ENCODE measurements at places on chromosomes 3 and 15.

- no peak for DNase-seq
Observed at GRCh38 chr3:55661571-55661970, 174.5 kb upstream of the WNT5A start.

- DNase-seq, result no peak
Observed at GRCh38 chr3:188528396-188528795, 374.4 kb downstream of the LPP start.

DNA sequence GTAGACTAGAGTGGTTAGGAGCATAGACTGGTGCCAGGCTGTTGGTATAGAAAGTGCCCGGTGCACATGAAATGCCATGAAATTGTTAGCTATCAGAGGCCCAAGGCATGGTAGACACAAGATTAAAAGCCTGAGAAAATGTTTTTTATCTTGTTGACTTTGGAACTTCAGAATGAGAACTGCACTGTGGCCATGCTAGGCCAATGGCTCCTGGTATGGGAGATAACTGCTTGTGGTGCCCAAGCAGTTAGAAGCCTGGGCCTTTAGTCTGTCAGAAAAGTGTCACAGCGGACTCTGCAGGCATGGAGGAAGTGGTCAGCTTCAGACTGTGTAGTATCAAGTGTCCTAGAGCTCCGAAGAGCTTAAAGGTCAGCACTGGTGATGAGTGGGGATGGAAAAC is 11.9 kb downstream of the FYCO1 start:
- no peak for DNase-seq

- no peak for DNase-seq
Observed at GRCh38 chr3:99700631-99701268, 62.4 kb downstream of the COL8A1 start.

DNA sequence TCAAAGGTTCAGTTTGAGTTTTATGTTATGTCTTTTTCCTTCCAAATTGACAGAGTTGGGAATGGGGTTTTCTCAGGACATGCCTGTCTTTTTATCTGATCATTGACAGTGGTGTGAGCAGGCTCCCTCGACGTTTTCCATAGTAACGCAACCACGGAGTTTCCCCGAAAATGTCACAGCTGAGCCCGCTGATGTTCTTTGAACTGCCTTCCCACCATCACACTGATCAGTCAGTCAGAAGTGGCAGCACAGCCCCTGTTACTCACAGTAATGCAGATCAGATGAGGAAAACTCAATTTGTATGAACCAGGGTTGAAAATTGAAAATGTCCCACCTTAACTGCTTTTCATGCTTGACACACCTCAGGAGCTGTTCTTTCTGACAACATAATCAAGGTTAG is 210.4 kb downstream of the NECTIN3 start:
- no peak for DNase-seq

DNA sequence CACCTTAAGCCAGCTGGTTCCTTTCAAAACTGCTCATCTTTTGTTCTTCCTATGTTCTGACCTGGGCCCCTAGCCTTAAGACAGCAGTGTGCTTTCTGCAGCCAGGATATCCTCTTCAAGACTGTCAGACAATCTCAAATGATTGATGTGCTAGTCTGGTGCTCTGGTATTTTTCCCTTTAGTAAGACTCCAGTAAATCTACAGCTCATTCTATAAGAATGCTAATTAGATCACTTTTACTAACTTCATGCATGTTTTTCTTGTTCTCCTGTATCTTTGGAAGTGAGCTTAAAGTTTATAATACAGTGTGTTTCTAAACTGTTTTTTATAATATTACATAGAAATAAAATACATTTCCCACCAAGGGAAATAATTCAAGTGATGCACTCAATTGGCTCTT is 220.9 kb upstream of the NANOGP8 start:
- no peak for DNase-seq

DNA sequence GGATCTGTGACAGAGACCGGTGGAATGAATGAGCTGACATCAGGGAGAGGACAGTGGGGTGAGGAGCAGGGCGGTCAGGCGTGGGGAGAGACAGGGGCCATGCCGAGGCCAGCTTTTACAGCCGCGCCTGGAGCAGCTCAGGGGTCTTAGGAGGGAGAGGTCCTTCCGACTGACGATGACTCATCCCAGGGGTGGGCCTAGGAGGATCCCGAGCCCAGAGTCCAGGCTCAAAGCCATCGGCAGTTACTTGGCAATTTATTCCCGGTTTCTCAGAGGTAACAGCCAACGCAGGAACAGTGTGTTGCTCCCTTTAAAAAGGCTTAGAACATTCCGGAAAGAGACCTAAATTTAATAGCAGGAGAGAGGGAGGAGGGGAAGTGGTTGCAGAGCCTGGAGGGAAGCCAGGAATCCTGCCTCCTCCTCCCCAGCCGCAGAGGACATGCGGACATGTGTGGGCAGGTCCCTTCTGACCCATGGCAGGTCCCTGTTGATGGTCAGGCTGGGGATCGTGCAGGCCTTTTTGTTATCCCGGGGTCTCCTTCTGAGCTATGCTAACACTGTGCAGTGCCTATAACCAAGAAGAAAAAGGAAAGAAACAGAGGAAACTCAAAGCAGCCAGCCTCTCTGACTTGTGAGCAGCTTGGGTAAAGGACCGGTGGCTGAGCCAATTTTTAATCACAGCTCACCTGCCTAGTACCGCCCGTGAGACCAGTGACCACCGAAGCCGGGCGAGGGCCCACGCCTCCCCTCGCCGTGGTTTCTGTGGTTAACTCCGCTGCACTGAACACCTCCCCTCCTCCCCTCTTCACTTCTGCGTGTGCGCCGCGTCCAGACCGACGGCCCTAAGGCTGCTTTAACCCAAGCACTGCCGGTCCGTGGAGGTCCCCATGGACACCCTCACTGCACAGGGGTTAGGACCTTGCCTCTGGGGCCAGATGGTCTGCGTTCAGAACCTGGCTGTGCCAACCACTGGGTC is 392.4 kb upstream of the PROK2 start:
- peak; percentile 42 for DNase-seq

GRCh38 chr15:68576235-68576892 is 2.4 kb upstream of the CORO2B start:
- no peak for DNase-seq

DNA sequence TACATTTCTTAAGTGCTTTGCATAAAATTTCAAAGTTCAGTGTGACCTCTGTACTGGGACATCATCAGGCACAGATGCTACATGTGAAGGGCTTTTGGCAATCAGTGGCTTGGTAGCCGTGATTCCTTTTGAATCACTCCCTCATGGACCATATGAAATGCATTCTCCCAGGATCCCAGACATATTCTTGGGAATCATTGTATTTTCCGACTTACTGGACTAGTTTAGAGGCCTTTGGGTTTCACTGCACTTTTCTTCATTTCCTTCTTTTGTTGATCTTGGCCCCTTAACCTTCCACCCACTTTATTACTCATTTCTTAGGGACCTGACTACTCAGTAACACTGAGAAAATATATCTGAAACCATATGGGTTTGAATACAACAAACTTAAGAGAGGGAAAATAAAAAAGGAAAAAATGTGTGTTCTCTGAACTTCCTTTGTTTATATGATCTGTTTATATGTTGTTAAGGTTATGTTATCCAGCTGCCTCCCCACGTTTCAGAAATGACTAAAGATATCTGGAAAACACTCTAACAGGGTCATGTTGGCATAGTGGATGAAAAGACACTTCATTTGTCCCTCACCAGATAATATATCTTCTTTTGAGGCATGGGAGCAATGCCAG is 35.1 kb downstream of the HMG20A start:
- DNase-seq, result no peak

GRCh38 chr15:58967479-58967878 is 20.0 kb upstream of the RNF111 start:
- no peak for DNase-seq

DNA sequence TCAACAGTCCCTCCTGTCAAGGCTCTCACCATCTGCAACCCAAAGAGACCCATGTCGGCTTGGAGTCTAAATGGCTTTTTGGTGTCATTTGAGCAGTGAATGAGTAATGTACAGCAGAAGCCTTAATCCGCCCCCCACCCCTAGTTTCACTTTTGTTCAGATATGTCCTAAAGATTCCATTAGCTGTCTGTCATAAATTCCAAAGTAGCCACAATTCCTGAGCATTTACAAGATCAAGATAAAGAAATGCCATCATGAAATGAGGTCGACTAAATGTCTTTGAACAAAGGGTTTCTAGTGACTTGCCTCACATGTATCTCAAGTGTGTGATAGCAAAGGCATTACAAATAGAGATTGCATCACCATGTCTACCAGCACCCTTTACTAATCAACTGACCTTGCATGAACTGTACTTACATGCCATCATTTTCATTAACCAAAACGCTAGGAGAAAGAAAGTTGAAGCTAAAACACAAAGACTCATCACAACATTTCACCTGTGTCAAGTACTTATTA is 123.8 kb upstream of the PHLDB2 start:
- DNase-seq, result no peak

- DNase-seq, result peak; percentile 41
Observed at GRCh38 chr3:186946756-186947375, 16.5 kb downstream of the ST6GAL1 start.

DNA sequence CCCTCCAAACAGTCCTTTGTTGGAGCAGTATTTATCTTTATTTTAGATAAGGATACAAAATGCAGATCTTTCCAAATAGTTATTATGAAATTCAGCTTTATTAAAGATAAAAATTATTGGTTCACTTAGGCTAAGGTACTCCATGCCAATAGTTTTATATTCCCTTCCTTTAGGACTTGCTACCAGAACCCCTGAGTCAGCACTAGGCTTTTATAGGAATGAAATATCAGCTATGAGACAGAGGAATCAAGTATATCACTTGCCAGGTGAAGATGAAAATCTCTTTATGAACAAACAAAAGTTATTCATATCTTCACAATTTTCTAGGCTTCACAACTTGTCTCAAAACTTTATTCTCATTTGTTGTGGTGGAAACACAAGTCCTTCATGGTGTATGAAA is 221.5 kb downstream of the POLQ start:
- DNase-seq, result no peak

DNA sequence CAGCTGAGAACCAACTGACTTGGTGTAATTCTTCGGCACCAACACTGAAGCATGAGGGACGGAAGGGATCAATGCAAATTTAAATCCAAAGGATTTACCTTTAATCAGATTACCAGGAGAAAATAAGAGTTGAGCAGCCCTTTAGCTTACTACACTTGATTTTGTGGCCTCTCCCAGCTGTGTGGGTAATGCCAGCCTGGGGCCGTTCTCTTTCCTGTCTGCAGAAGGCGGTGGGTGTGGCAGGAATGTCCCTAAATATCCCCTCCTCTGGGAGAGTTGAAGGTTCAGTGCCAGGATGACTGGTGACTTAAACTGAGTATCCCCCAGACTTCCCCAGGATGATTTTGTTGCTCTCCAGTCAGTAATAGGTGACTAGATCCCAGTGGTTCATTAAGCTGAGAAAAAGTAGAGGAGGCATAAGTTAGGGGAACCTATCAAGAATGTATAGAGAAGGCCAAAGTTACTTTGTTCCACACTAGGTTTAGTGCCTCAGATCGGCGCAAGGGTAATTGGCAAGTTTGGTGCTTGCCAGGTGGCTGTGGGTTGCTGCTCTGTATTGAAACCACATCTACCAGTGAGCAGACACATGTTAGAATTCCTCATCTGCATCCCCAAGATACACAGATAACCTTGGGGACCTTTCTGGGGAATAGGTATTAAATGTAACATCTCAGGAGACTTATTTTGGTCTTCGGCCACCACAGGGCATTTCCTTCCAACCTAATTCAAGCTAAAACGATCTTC is 23.1 kb downstream of the MAPKBP1 start:
- DNase-seq, result no peak

GRCh38 chr3:188150982-188151381 is 3.0 kb upstream of the LPP start:
- no peak for DNase-seq

DNA sequence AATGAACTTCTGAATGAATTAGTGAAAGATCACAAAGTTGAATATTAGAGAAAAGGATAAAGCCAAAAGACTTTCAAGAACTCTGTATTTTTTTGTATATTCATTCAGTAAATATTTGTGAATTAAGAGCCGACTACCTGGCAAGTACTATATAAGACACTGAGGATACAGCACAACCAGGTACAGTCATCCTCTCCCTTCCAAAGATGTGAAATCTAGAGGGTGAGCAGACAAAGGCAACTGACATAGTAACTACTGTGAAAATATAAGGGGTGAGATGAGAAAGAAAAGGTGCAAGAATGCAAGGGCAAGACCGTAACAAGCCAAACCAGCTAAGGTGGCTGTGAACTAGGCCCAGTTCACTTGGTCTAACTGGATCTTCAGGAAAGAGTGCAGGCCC is 974.6 kb upstream of the CFAP20DC start:
- DNase-seq, result no peak

DNA sequence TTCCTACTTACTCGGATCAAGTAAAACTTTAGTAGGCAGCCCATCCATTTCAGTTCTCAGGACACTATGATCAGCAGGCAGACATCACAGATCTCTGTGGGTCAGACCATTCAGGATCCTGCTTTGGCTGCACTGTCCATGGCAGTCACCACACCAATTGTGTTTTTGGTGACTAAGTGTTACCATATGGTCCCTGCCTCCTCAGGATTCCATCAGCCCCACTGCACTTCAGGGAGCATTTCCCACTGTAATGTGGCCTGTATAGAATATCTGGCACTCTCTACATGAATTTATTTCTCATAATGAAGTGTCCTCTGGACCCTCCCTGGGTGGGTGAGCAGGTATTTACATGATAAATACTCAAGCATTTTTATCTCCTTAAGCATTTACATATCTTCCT is 41.3 kb downstream of the ZNF445 start:
- DNase-seq, result no peak

DNA sequence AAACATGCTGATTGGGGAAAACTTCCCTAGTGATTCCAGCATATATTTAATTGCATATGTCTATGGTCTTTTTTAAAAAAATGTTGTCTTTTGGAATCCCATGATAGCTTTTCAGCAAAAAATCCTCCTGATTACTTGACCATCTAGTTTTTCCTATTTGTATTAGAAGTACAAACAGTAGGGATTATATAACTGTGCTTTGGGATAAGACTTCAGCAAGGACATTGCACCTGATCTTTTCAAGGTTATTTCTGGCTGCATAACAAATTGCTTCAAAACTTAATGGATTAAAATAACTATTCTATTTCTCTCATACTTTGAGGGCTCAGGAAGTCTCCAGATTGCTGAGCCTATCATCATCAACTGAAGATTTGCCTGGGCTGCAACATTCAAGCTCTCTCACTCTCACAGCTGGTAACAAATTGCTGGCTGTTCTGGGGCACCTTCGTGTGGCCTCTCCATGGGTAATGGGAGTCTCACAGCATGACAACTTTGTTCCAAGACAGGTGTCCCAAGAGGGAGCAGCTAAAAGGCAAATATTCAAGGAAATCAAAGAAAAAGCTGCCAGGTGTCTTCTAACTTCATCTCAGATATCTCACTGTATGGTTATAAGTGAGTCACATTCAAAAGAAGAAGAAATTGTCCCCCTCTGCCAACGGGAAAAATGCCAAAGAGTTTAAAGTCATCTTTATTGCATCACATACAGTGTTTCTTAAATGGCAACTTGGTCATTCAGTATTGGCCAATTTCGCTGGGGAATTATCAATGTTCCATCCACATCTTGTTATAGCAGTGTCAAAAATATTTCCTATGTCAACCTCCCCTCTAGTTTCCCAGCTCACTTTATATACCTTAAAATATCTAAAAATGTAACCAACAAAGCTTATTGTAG is 644.5 kb upstream of the GRM7 start:
- DNase-seq, result no peak

GRCh38 chr3:147298511-147298982 is 107.8 kb downstream of the ZIC4 start:
- no peak for DNase-seq

GRCh38 chr3:186746008-186746407 is 28.8 kb downstream of the KNG1 start:
- no peak for DNase-seq

Measured in GM13977 (cell line).